ENCODE measurements at places on chromosomes 1 and 21.

- DNase-seq = no peak
Measured at GRCh38 chr1:225812488-225813213, 2.7 kb downstream of the EPHX1 start.

GRCh38 chr1:15941044-15941840 lies 34.7 kb downstream of the ZBTB17 start:
- no peak for DNase-seq

DNA sequence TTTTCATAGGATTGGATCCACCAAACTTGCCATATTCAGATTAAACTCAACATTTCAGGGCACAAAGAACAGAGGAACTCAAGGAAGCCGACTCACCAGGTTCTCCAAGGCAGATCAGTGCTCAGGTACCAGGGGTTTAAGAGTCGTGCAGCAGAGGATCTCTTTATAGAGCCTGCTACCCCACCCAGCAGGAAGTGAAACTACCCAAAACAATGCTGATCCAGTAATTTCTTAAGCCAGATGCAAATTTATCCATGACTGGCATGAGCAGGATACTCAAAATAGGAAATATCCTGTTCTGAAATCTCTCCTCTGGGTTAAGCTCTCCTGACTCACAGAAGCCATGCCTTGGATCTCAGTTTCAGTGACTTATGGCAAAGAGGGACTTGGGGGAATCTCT lies at the start of gene SPRR2A:
Gene SPRR2A, minus strand, starts transcription at position 138 of the 400 bp plus-strand sequence. CDS start 777 bp downstream, outside the sequence.
- DNase-seq = no peak

- no peak for DNase-seq
Measured at GRCh38 chr1:69121723-69122122, 446.0 kb upstream of the LRRC7 start.

- no peak for DNase-seq
Measured at GRCh38 chr1:203930342-203930741, 68.9 kb downstream of the SNRPE start.

GRCh38 chr21:44666401-44667320 lies at the start of gene KRTAP12-2:
KRTAP12-2 (minus strand) TSS chr21:44666927; CDS start chr21:44666886, 41 bp downstream.
- DNase-seq = no peak
